ENCODE measurements at places on chromosomes 1 and 21.

- DNase-seq, result no peak
Measured at GRCh38 chr1:45093334-45093733, 81.3 kb downstream of the UROD start.

GRCh38 chr1:159854693-159855192 lies 7.7 kb downstream of the VSIG8 start:
- peak; percentile 95 for DNase-seq

GRCh38 chr1:227885648-227886502 lies 61.9 kb downstream of the WNT9A start:
- DNase-seq, result peak; percentile 85

GRCh38 chr1:201072149-201072548 lies 40.1 kb downstream of the CACNA1S start:
- no peak for DNase-seq

GRCh38 chr1:184380468-184380867 lies 6.4 kb upstream of the C1orf21 start:
- no peak for DNase-seq

DNA sequence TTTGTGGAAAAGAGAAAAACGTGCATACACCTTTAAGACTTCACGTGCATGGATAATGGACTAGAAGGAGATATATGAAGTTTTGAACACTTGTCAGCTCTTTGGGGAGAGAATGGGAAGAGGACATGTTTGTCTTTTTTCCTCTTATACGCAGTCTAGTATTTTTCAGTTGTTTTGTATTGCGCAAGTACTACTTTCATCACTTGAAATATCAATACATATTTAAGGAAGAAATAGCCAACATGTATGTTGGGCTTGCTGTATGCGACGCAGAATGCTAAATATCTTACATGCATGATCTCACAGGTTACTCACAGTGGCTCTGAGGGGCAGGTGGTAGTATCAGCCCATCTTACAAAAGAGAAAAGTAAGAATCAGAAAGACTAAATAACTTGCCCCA lies 176.5 kb upstream of the RUNX1 start:
- DNase-seq, result no peak

DNA sequence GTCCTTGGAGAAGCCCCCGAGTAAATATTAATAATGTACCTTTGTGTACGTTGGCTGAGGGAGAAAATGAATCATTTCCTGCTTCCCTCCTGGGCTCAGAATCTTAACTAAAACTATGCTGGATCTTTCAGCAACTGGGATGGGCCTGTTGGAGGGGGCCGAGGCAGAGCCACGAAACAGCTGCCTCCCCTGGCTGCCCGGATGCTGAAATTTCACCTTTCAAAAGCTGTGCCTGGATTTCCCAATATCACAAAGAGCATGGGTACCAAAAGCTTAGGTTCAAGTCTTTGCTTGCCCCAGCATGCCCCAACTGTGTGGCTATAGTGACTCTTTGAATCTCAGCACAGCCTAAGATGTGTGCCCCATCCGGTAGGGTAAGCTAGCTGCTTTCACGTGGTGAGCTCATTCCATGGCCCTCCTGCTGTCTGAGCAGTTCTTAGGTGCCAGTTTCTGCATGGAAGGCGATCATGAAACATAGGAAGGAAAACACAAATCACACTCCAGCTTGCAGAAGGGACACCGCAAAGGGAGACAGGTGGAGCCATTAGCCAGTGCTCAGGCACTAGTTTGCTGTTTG lies 473.5 kb downstream of the PTPRU start:
- DNase-seq, result no peak

DNA sequence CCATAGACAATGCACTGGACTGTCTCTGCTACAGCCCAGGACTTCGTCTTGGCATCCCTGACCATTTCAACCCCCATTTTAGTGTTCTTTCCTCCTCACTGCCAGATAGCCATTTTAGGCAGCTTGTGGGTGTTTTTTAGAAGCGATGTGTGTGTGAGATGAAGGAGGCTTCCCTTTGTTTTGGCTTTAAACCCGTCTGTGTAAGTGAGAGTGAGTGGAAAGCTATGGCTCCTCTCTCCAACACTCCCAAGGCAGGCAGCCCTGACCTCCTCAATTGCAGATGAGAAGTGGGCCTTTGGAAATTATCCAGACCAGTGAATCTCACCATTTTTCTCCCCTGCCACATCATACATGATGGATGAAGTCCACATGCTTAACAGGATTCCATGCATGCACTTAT lies 70.3 kb upstream of the PGBD5 start:
- DNase-seq, result no peak

GRCh38 chr1:53448241-53448841 lies 10.9 kb upstream of the DMRTB1 start:
- DNase-seq, result no peak

DNA sequence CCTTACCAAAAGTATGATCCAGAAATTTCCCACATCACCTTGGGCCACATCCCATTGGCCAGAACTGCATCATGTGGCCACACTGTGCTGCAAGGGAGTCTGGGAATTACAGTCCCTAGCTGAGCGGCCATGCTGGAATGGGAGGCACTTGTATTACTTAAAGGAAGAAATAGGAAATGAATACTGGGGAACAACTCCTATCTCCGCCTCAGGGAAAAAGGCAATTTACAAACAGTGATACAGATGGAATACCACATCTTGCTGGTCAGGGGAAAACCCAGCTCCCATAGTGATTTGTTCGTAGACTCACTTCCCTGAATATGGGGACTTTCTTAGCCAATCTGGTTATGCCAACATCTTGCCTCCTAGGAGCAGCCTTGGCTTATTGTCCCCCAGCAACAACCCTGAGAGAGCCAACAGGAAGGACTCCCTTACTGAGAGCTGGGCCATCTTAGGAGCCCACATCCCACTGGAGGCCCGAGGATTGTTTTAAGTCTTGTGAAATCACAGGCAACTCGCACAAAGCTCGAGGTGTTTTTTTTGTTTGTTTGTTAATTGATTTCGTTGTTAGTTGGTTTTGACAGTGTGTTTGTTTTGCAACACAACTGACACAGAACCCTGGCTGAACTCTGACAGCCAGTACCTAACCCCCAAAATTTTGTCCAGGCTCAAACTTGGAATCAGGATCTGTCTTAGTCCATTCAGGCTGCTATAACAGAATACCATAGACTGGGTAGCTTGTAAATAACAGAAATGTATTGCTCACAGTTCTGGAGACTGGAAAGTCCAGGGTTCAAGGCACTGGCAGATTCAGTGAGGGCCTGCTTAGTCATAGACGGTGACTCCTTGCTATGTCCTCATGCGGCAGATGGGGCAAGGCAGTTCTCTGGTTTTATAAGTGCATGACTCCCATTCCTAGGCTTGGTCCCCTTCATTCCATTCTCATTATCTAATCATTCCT lies 14.9 kb downstream of the CDA start:
- DNase-seq, result no peak

DNA sequence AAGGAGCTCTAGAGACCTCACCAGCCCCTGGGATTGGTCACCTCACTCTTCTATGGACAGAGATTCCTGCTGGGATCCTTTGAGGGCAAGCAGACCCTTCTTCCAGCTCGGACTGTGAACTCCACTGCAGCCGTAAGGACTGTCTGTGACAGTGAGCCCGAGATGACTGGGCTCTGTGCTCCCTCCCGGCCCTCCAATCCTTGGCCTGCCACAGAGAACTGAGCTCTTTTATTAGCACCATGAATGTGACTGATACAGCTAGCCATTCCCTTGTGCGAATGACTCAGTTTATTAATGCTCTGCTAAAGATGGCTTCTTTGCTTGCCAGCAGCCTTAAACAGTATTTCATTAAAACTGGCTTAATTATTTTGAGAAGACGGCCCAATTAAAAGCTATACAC lies 194.6 kb upstream of the LMO4 start:
- no peak for DNase-seq
